Caki2 (cell line): ENCODE measurements at places on chromosomes 13 and 19.

- no peak for DNase-seq
Observed at GRCh38 chr19:49727217-49728030, 35.7 kb downstream of the TSKS start.

GRCh38 chr13:33548069-33548468, 262.5 kb upstream of the STARD13 start:
- DNase-seq, result no peak

DNA sequence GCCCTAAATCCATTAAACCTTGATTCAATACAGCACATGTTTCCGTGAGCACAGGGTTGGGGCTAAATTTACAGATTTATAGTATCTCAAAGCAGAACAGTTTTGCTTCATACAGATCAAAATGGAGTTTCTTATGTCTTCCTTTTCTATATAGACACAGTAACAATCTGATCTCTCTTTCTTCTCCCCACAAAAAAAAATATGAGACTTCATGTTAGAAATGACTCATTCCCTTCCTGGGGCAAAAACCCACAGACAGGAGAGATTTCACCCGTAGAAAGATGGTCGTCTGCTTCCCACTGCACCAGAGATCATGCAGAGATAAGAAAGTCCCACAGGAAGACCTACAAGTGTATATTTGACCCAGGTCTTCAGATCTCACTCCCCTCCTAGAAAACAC, 7.7 kb upstream of the ZNF611 start:
- no peak for DNase-seq

- DNase-seq, result no peak
Observed at GRCh38 chr13:100102042-100102441, 13.1 kb downstream of the PCCA start.

DNA sequence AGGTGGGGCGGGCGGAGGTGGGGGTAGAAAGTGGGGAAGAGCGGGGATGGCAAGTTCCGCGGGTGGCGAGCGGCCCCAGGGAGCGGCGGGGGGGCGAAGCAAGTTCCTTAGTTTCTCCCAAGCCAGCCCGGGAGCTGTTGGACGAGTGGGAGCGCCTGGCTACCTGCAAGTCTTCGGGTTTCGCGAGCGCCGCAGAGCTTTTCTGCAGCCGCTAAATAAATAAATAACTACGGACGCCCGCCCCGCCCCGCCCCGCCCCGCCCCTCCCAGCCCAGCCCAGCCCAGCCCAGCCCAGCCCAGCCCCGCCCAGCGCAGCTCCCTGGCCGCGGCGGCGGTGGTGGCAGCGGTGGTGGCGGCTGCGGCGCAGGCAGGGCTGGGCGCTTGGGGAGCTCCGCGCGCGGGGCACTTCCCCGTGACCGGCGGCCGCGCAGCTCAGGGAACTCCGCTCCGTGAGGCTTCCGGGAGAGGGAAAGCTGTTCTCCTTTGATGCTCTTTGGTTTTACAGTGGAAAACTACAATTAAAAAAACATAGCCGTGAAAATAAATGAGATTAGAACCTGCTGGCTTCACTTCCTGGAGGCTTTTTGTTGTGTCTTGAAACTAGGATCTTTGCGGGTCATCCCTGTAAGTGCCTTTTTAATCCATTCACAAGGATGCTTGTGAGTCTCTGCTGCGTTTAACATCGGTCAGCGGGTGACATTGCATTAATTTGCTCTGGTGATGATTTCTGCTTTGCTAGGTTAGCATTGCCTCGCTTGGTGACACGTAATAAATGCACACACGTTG, at the start of gene UBE2L5:
Gene UBE2L5, plus strand, starts transcription at position 440 of the 786 bp plus-strand sequence. CDS start 5,498 bp downstream, outside the sequence.
- DNase-seq, result peak; percentile 63

DNA sequence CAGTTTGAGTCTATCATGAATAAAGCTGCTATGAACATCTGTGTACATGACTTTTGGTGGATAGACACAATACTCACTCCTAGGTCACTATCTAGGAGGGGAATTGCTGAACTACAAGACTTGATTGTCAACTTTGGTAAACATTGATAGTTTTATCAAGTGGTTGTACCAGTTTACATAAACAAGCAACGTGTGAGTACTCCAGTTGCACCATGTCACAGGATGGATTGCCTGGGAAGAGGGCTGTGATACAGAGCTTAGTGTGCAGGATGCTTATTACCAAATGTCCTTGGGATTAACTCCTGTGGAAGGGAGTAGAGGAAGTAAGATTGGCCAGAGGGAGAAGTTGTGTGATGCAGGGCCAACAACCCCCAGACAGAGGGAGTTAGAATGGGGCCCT, 37.7 kb downstream of the RAP2A start:
- DNase-seq, result no peak

DNA sequence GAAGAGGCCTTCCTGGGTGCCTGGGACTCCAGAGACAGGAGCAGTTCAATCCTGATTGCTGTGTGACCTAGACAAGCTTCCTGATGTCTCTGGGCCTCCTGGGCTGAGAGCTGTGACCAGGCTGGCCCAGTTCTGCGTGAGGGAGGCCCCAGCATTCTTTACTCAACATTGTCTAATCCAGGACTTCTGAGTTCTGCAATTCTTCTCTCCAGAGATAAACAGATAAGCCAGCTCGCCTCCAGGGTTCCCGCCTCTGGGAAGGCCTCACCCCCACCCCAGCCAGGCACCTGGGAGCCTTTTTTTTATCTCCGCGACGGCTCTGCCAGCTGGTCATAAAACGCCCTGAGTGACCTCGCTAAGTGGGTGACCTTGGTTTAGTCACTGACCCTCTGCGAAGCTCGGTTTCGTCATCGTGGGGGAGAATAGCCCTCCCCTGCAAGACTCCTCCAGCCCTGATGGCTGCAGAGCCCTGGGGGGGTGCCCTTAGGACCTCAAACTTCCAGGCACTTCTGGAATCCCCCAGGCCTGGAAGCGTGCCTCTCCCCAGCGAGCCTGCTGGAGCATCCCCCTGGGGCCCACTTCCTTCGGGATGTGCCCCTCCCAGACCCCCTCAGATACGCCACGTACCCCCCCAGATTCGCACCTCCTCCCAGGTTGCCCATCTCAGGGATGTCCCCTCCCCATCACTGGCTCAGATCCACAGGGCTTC, 1.9 kb downstream of the SULT2B1 start:
- DNase-seq, result peak; percentile 95

GRCh38 chr19:17739121-17739875, 12.0 kb upstream of the FCHO1 start:
- DNase-seq, result no peak

DNA sequence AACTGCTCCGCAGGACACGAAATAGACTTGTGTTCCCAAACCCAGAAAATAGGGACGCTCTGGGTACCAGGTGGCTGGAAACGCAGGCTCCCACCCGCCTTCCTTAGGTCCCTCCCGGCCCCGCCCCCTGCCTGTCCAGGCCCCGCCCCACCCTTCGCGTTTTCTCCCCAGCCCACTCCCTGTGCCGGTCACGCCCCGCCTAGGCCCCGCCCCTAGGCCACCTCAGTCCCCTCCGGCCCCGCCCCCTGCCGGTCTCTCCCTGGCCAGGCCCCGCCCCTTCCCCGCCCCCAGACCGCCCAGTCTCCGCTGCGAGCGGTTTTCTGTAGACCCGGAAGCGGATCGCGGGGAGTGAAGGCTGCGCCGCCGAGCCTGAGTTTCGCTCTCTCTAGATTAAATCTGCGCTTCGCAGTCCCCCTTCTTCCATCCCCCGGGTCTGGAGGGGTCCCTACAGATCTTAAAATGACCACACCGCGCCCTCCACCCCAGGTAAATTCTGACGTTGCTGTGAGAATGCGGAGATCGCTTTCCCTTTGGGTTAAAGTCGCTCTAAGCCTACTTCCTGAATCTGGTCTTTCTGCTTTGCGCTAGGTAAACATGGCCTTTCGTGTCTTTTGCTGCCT, 3.7 kb upstream of the ZNF665 start:
- DNase-seq, result peak; percentile 68

- DNase-seq, result peak; percentile 19
Observed at GRCh38 chr13:96141032-96141431, 51.1 kb downstream of the HS6ST3 start.

DNA sequence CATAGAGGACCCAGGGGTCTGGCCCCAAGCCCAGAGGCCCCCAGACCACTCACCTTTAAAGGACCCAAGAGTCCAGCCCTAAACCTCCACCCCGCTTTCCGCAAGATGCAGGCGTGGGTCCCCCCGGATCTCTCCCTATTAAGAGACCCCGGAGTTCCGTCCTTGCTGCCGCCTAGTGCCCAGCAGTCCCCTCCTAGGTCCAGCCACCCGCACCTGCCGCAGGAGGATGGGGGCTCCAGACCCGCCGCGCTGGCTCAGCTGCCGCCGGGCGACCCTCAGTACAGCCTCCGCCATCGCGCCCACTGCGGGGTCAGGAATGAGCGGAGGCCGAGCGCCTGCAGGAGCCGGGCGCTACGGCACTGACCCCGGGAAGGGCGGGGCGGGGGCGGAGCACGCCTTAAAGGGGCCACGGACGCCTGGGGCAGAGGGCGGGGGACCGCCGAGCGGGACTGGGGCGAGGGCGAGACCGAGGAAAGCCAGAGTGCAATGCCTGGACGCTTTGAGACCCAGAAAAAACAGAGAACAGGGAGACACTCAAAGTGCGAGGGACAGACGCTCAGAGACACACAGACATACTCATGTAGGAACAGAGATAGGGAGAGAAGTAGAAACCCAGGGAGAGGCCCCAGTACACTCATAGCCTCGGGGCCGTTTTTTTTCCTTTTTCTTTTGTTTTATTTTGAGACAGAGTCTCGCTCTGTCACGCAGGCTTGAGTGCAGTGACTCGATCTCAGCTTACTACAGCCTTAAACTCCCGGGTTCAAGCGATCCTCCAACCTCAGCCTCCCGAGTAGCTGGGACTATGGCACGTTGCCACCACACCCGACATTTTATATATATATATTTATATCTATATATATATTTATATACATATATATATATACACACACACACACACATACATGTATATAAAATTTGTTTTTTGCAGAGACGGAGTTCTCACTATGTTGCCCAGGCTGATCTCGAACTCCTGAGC, at the start of gene ETHE1:
Gene ETHE1, minus strand, starts transcription at position 318 of the 976 bp plus-strand sequence. Its CDS starts 24 bp downstream, at position 294.
- DNase-seq, result peak; percentile 85

GRCh38 chr19:19543101-19543500, 5.0 kb downstream of the CILP2 start:
- no peak for DNase-seq

GRCh38 chr19:29840066-29840950, 28.5 kb downstream of the CCNE1 start:
- no peak for DNase-seq

- DNase-seq, result no peak
Observed at GRCh38 chr13:60134376-60134775, 29.4 kb downstream of the DIAPH3 start.

DNA sequence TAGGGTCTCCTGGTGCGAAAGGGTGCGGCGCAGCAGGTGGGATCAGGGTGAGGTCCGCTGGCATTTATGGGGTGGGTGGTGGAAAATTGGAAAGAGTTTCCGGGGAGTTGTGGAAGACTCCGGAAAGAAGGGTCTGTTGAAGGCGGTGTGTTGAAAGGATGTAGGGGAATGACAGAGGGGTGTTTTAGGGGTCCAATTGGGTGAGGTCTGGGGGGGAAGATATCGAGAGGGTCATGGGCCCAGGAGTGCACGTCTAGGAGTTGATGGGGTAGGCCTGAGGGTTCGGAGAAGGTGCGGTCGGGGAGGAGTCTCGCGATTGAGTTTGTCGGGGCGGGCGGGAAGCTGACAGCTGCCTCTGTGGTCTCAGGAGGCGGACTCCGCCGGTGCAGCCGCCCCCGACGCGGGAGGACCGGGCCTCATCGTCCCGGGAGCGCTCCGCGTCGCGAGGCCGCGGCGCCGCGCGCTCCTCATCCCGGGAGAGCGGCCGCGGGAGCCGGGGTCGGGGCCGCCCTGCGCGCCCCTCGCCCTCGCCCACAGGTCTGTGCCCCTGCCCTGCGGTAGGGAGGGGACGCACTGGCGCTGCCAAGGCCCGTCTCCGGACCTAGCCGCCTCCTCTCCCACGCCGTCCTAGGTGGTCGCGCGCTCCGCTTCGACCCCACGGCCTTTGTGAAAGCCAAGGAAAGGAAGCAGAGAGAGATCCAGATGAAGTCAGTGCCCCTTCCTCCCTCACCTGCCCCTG, 7.0 kb downstream of the PGLYRP1 start:
- DNase-seq, result no peak

GRCh38 chr13:48234566-48235340, 1.7 kb downstream of the ITM2B start:
- no peak for DNase-seq

DNA sequence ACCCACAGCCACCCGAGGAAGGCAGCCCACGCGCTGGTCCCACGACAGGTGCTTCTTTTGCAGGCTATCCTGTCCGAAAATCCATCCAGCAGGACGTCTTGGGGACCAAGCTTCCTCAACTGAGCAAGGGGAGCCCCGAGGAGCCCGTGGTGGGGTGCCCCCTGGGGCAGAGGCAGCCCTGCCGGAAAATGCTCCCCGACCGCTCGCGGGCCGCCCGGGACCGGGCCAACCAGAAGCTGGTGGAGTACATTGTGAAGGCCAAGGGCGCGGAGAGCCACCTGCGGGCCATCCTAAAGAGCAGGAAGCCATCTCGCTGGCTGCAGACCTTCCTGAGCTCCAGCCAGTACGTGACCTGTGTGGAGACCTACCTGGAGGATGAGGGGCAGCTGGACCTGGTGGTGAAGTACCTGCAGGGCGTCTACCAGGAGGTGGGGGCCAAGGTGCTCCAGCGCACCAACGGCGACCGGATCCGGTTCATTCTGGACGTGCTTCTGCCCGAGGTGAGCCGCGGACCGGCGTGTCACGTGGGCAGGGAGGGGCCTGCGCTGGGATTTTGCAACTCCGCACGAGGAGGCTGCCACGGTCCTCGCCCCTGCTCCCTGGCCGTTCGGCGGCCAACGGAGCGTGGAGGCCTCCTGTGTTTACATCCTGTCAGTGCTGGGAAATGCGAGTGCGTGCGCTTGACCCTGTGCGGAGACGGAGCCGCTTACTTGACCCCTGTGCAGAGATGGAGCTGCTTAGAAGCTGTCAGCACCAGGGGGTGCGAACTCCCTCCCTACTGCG, 12.9 kb upstream of the NDUFS7 start:
- DNase-seq, result no peak

DNA sequence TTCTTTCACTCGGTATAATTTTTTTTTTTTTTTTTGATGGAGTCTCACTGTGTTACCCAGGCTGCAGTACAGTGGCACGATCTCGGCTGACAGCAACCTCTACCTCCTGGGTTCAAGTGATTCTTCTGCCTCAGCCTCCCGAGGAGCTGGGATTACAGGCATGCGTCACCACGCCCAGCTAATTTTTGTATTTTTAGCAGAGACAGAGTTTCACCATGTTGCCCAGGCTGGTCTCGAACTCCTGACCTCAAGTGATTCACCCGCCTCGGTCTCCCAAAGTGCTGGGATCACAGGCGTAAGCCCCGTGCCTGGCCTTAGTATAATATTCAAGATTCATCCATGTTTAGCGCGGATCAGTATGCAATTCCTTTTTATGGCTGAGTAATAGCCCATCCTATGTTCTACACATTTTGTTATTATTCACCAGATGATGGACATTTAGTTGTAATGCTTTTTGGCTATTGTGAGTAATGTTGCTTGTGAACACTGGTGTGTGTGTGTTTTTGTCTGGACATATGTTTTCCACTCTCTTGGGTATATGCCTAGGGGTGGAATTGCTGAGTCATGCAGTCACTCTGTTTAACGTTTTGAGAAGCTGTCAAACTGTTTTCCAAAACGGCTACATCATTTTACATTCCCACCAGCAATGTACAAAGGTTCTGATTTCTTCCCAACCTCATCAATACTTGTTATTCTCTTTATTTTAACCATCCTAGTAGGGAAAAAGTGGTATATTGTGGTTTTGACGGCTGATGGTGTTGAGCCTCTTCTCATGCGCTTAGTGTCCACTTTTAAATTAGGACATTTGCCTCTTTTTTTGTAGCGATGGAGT, 22.9 kb downstream of the PLEKHF1 start:
- no peak for DNase-seq
